ENCODE measurements at places on chromosomes 2 and 18.

DNA sequence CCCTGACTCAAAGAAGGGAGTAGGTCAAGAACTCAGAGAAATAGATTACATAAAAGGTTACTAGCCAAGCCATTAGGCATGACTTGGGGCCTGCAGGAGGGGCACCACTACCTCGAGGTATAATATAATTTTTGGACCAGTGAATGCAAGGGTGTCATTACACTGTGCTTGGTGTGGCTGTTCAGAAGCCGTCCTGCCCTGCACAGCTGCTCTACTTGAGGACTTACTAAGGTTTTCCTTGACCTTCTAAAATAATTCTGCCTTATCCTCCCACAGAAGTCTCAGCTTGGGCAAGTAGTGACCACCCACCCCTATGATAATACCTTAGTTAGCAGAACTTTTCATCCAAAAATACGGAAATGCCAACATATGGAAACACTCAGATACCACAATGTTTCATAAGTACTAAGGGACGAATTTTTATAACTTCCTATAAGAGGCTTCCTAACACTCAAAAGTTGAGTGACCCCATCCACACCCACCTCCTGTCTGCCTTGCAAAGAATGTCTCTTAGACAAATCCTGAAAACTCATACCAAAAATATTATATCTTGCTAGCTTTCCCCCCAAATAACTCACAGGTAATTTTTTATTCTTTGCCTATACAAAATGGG, 17.7 kb upstream of the ATG16L1 start:
- DNase-seq = no peak

DNA sequence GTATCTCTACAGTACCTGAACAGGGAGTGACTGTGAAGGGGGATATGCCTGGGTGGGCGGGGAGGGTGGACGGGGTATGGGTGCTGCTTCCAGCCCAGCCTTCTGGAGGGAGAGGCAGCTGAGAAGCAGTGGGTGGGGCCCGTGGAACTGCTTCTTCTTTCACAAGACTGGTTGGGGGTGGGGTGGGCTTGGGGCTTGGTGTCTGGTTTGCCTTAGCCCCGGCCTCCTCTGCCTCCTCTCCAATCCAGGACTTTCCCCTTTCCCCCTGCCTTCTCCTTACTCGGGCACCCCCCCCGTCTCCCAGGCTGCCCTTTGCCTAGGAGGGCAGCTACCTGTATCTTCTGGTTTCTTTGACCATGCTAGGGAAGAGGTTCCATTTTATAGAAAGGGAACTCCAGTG, 233.4 kb downstream of the DYSF start:
- no peak for DNase-seq

DNA sequence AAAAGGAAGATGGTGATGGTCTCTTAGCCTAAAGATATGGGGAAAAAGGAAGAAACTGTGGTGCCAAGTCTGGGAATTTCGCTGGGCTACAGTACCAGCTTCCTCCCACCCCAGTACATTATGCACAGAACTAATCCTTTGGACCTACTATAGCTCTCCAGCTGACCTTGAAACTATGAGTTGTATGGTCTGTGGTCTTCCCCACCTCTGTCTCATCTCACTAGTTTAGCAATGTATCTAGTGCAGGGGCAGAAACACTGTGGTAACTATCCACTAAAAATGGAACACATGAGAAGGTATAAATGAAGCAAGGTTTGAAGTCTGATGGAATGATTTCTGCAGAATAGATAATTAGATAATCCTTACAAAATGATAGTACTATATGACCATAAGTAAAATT, 190.4 kb upstream of the CCDC150 start:
- no peak for DNase-seq

DNA sequence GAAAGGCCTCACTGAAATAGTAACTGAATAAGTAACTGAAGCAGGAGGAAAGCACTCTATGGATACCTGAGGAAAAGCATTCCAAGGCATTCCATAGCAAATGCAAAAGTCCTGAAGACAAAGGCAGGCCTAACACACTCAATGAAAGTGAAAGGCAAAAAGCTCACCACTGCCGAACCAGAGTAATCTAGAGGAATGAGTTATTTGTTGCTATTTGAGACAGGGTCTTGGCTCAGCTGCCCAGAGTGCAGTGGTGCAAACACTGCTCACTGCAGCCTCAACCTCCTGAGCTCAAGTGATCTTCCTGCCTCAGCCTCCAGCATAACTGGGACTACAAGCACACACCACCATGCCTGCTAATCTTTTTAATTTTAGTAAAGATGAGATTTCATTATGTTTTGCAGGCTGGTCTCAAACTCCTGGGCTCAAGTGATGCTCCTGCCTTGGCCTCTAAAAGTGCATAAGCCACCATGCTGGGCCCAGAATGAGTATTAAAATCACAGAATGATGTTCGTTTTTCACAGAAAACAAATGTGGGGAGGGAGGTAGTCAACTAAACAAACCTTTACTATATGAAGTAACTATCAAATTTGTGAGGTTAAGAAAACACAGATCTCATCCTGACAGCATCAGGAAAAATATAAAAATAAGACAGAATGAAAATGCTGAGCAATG, 17.9 kb downstream of the PIAS2 start:
- no peak for DNase-seq

DNA sequence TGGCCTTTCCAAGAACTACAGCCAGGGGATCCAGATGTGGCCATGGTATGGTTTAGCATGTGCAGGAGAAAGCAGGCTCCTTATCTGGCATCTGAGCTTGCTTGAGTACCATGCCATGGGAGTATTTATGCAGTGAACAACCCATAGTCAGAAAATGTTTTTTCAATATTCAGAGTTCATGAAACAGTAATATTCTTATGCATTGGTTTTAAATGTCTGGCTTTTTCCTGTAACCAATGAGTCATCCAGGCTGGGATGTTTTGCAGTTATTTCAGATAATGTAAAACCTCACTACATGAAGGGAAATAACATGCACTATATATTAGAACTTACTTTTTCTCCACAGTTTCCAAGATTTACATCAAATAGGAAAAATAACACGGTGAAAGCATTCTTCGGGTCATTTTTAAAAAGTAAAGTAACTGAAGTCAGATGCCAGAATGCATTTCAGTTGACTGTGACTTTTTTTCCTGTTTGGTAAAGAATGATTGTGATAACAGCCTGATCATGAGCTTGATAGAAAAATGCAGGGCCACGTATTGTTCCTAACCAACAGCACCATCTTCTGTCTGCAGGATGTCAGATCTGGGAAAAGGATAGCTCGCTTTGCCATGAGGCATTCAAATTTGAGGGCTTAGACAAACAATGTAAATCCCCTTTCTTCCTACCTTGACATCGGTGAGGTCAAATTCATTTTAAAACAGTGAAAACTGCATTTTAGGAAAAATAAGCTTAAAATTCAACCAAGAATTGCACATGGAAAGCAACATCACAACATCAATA, 152.8 kb downstream of the DSC3 start:
- no peak for DNase-seq

DNA sequence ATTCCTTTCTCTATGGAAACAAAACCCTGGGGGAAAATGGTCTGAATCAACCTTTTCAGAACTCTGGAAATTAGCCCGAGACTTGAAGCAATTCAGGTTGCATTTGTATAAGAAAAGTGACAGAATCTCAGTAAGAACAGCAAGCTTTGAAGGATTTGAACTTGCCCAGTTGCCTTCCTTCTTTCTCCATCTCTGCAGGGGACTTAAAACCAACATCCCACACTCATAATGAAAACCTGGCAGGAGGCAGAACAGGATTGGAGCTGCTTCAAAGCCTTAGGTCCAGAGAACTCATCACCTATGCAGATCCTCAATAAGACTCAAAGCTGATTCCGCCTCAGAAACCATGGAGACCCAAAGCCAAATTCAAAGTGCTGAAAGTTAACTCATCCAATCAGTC, 790.5 kb upstream of the ID2 start:
- no peak for DNase-seq

DNA sequence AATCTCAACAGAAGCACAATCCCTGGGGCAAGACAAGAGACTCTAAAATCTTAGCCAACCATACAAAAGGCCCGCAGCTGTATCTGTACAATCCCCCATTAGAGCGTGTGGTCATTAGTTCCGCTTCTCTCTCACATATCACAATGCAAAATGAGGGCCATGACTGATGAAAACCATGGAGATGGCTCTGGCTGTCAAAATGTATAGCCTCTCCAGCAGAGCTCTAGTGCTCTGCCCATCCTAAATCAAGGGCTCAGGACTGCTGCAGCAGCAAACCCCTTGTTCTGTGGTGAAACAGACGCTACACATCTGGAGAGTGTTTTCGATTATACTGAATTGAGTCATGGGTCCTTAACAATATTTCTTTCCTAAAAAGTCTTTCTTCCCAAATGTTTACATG, 221.0 kb downstream of the PID1 start:
- DNase-seq = no peak

Data from effector CD4-positive, alpha-beta T cell (primary cell).